ENCODE measurements at places on chromosomes 7 and 10.
A peak's percentile ranks its signal among the peaks of the same experiment; 100 is the strongest.

GRCh38 chr7:107940951-107941350 lies 50.0 kb downstream of the DLD start:
- no peak for DNase-seq

- peak; percentile 15 for DNase-seq
These were observed 136.4 kb downstream of the SDK1 start for GRCh38 chr7:3437467-3437866.

DNA sequence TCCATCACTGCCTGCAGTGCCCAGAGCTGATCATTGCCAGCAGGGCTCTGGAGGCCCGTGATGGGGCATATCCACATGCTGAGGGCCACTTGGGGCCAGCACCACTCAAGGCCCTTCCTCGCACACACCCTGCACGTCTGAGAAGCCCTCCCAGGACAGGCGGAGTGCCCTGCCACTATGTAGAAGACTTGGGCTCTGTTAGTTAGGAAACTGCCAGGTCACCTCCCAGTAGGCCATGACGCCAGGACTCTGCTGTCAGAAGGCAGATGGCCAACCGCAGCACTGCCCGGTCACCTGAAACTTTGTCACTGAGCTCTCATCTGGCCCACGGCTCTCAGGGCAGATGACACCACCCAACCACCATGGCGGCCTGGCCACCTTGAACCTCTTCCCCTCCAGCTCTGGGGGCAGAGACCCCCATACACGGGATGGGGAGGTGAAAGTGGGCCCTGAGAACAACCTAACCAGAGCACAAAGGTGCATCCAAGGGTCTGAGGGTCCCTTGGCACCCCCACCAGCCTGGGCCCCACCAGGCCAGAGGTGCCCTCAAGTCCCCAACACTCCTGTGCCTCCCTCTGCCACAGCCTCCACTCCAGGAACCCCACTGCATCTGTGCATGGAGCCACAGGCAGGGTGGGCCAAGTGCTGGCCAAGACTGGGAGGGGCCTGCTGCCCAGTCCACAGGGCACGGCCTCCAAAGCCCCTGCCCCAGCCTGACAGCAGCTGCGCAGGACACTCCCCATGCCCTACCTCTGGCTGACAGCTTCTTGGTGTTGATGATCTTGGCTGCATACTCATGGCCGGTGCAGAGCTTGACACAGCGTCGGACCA lies 41.8 kb downstream of the CAMK2B start:
- no peak for DNase-seq

DNA sequence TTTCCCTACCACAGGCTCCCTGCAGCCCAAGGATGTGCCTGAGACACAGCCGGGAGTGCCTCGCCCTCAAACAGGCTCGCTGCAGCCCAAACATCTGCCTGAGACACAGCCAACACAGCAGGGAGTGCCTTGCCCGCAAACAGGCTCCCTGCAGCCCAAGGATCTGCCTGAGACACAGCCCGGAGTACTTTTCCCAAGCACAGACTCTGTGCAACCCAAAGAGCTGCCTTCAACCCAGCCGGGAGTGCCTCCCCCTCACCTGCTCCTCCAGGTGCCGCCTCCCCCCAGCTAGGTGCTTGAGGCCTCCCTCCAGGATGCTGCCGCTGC lies 42.9 kb downstream of the ANTXRL start:
- no peak for DNase-seq

GRCh38 chr7:31860925-31861324 lies 173.9 kb downstream of the PPP1R17 start:
- DNase-seq: peak; percentile 4

GRCh38 chr7:47502240-47502877 lies 79.6 kb downstream of the TNS3 start:
- DNase-seq: no peak

DNA sequence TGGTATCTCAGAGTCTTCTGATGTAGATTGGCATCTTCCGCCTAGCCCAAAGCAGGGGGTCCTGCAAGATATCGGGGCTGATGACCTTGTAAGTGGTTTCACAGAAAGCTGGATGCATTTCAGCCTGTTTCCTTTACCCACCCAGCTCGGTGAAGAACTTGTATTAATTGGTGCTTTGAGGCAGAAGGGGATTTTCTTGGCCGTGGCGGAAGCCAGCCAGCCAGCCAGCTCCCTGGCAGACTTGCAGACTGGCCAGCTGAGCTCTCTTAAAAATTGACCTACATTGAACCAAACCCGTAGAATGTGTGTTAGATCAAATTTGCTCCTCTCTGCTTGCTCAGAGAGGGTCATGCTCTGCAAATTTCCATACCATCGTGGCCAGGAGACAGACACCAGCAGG lies 218.4 kb downstream of the ADAM12 start:
- no peak for DNase-seq

DNA sequence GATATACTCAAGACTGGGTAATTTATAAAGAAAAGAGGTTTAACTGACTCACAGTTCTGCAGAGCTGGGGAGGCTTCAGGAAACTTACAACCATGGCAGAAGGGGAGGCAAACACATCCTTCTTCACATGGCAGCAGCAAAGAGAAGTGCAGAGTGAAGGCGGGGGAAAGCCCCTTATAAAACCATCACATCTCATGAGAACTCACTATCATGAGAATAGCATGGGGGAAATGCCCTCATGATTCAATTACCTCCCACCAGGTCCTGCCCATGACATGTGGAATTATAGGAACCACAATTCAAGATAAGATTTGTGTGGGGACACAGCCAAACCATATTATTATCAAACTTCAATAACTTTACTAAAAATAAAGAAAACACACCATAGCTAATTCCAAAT lies 30.4 kb upstream of the JAZF1 start:
- no peak for DNase-seq

GRCh38 chr10:128209862-128210214 lies 83.6 kb upstream of the MKI67 start:
- DNase-seq: no peak

DNA sequence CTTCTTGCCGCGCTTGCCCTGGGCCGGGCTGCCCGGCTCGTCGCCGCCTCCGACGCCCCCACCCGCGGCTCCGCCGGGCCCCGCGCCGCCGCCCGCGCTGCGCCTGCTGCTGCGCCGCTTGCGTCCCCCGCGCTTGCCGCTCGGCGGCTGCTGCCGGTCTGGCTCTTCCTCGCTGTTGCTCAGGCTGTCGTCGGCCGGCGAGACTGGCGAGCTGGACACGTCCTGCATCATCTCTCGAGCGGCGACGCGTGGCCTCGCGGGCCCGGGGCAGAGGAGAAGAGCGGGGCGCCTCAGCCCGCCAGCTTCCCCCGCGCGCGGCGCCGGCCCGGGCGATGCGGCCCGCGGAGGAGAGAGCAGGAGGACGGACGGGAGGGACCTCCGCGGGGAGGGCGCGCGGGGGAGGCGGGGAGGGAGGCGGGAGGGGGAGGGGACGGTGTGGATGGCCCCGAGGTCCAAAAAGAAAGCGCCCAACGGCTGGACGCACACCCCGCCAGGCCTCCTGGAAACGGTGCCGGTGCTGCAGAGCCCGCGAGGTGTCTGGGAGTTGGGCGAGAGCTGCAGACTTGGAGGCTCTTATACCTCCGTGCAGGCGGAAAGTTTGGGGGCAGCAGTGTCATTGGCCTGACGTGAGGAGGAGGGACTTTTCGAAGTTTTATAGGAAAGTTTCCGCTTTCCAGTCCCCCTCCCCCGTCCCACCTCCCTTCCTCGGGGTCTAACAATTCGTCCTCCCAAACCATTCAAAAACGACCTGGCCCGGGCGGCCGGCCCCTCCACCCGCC lies at the start of gene TWIST1:
Gene TWIST1 (minus strand): TSS at position 546 of the 779 bp plus-strand sequence. CDS start 315 bp downstream, at position 231.
- DNase-seq: peak; percentile 91

GRCh38 chr7:36045326-36045725 lies 107.7 kb upstream of the EEPD1 start:
- peak; percentile 21 for DNase-seq

DNA sequence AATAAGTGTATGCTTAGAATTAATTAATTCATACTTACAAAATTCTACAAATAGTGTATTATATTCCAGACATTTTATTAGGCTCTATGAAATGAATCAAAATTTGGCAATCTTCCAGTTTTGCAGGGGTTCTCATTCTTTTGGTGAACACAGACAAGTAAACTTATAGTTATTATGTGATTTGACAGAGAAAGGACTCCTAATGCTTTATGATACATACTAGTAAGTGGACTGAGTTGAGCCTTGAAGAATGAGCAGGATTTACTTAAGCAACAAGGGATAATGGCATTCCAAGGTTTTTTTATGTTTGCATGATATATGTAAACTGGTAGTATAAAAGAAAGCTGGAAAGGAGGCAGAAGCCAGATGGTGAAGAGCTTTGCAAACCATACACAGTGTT lies 145.7 kb upstream of the FERD3L start:
- DNase-seq: peak; percentile 8

- DNase-seq: no peak
These were observed 42.4 kb downstream of the STARD3NL start for GRCh38 chr7:38220452-38220851.

DNA sequence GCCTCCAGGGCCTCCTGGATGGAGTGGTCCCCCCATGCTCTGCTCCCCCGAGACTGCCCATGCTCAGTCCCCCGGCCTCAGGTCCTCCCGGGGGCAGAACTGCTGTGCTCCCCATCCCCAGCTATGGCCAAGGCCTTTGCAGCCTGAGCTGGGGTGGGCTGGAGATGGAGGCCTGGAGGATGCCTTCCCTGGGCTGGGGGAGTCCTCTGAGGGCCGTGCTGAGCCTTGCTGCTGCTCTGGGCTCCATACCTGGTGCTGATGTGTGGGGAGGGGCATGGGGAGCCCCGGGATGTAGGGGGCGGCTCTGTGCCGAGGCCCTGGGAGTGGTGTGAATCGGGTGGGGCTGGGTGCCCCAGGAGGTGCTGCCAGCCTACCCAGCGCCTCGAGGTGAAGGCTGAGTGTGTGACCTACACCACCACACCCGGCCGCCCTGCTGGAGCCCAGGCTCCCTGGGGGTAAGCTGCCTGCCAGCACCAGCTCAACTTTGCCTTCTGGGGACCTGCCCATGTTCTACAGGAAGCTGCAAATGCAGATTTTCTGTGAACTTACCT lies 109.5 kb downstream of the UNCX start:
- DNase-seq: no peak

GRCh38 chr10:112696592-112696991 lies 249.6 kb downstream of the VTI1A start:
- no peak for DNase-seq

- DNase-seq: no peak
These were observed 32.4 kb downstream of the EPC1 start for GRCh38 chr10:32314588-32314987.

- DNase-seq: no peak
These were observed 108.4 kb downstream of the FANK1 start for GRCh38 chr10:126004752-126005151.

DNA sequence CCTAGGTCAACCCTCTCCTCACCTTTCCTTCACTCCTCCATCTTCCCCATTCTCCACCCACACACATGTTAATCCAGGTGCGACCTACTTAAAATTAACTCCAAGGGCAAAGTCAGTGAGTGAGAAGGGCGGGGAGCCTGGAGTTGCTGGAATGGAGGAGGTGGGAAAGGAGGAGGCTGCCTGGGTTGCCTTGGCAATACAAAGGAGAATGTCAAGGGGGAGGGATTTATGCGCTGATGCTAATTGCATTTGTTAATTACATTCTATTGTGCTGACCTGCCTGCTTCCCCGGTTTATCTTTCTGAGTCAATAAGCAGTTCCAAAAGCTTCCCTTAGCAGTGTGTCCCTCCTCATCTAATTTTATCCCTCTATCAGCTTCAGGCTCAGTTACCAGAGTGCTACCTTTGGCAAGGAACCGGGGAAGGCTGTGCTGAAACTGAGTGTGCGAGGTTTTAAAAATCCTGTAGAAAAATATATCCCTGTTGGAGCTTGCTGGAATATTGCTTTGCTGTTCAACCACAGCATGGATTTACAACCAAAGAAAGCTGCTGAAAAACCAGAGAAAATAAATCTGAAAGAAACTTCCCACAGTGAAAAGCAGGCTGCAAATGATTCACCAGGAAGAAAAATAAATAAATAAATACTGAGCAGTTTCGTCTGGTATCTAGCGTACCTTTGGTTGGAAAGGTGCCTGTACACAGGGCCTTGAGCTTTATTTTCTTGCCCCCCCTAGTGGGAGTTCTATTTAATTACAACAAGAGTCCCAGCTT lies 113.2 kb upstream of the DGKB start:
- peak; percentile 84 for DNase-seq

DNA sequence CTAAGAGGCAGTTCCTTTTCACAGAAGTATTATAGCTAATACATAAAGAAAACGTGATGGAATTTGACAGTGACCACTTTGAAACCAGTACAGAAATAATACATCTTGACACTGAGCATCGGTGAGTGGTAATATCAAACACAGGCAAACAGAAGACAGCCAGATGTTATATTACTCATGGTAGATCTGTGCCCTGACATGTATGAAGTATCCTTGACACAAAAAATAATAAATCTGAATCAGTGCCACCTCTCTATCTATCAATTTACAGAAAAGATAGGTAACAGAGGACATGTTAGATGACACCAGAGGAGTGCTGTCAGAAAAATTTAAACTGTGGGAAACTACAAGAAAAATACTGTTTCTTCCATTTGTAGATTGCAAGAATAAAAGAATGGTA lies 217.4 kb upstream of the POT1 start:
- no peak for DNase-seq

DNA sequence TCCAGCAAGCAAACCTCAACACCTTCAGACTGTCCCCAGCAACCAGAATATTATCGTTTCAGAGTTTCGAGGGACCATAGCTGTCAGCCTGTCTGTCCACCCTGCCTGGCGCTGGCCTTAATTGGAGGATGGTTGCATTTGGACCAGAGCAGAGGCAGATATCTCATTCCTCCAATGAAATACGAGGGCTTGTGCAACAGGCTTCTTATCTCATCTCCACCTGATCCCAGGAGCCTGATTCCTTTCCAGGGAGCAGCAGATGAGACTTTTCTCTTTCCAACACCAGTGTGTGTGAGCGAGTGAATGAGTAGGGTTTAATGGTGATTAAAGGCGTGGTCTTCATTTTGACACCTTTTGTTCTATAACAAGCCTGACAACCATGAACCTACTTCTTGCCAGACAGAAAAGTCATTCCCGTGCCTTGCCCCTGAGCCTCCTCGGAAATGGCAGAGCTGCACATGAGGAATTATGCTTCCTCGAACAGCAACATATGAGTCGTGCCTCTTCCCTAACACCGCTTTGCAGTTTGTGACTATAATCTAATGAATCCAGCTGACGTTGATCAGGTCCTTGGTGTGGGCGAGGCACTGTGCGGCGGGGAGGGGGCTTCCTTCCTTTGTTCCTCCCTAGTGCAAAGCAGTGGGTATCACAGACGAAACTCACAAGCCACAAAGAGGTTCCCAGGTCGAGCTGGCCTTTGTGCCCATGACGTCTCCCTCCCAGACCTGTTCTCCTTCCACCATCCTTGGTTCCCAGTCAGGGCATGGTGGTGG lies 147.4 kb downstream of the CUX1 start:
- DNase-seq: no peak

- DNase-seq: no peak
These were observed 42.6 kb downstream of the GTF2IRD1 start for GRCh38 chr7:74496272-74496671.

DNA sequence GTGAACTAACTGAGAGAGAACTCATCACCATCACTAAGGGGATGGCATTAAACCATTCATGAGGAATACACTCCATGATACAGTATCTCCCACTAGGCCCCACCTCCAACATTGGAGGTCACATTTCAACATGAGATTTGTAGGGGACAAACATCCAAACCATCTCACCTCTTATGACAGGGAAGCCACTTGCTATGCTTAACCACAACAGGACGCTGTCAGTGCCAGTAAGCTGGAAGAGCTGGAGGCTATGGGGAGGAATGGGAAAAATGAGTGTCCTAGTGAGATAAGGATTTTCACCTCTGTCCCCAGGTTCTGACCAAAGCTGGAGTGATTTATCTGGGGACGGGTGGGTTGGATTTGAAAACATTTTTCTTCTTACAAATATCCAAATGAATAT lies 17.6 kb downstream of the PLCE1 start:
- no peak for DNase-seq

- no peak for DNase-seq
These were observed 85.1 kb downstream of the KLF6 start for GRCh38 chr10:3699916-3700315.

Data from cardiac fibroblast (primary cell).